ENCODE measurements at places on chromosomes 7 and 10. TPM values are rescaled to one million over a fixed set of nuclear protein-coding genes. Genes with fewer than 3 reads are reported as not detected.

MOGAT3 gene
- total RNA-seq, result not detected

C10orf105 gene
- total RNA-seq, result 0.16 TPM

LIPK gene
- total RNA-seq, result not detected

MYO1G gene
- 399 TPM for total RNA-seq

EGR2 gene
- total RNA-seq, result 45.6 TPM

MUC3A gene
- total RNA-seq, result not detected

Measured in activated CD8-positive, alpha-beta T cell treated with anti-CD3 and anti-CD28 coated beads for 36 hours (primary cell).